NCI-H2227 treated with DMSO at 0.1 percent for 48 hours (cell line): ENCODE measurements at places on chromosomes 6 and 20.
A peak's percentile ranks its signal among the peaks of the same experiment; 100 is the strongest.

DNA sequence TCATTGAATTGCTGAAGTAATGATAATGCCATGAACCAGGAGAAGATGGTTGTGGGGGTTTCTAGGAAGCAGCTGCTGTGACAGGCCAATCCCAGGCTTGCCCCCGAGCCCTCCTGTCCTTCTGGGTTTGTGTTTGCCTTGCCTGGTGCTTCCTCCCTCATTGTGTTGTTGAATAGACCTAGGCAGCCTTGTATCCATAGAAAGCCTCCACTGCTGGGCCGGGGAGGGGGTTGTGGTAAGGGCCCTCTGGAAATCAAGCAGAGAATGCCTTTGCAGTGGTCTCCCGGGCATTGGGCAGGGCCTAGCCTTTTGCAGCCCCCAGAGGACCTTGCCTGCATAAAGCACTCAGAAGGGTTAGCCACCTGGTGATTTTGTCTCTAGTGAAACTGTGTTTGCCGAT lies 69.3 kb downstream of the CDS2 start:
- no peak for DNase-seq

DNA sequence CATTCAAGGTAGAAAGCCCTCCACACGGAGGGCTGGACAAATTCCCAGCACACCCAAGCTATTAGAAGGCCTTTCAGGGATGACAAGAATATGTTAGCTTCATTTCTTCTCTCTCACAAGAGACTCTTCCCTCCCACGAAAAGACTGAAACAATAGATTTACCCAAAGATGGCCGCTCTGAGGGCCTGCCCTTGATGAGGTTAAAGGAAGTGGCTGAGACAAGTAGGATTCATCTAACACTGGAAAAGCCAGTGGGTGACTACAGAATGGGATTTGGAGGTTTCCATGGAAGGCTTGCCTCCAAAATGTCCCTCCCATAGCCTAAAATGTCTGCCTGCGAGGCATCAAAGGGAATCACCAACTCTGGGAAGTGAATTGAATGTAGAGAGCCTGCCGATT lies 277.6 kb downstream of the CLIC5 start:
- no peak for DNase-seq

GRCh38 chr6:167472880-167473279 lies 148.0 kb downstream of the TTLL2 start:
- DNase-seq = no peak

DNA sequence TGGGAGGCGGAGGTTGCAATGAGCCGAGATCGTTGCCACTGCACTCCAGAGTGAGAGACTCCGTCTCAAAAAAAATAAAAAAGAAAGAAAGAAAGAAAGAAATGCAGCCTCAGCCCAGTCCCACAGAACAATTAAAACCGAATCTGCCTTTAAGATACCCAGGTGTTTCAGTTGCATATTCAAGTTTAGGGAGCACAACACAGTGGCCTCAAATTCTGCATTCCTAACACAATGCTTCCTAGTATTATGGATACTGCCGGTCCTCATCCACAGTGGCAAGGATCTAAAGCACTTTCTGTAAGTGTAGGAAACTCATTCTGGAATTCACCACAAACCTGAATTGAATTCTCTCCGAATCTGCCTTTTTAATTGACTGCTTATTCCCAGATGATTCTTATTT lies 80.5 kb downstream of the TNFRSF21 start:
- no peak for DNase-seq

GRCh38 chr6:161163466-161164181 lies 110.2 kb downstream of the AGPAT4 start:
- DNase-seq = no peak

- no peak for DNase-seq
Measured at GRCh38 chr20:40980828-40981310, 47.8 kb upstream of the TOP1 start.

DNA sequence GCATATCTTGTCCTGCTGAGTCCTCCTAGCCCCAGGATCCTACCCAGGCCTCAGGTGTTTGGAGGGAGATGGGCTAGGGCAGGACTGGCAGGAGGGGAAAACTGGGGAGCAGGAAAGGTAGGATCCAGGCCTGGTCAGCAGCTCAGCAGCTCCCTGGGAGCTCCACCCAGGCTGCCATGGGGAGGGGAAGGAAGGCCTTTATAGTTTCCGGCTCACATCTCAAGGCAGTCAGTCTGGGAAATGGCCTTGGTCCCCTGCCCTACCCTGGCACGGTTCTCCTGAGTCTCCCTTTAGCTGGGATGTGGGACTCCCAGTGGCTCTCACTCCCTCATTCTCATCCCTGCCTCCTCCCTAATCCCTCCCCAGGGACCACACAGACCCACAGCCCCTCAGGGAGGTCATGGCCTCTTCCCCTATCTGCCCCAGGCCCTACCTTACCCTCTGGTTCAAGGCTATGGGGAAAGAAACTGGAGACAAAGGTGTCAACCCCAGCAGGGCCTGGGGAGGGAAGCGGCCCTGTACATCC lies 1.6 kb downstream of the SLC44A4 start:
- no peak for DNase-seq

GRCh38 chr6:149766156-149766769 lies 16.7 kb downstream of the PCMT1 start:
- DNase-seq = no peak

DNA sequence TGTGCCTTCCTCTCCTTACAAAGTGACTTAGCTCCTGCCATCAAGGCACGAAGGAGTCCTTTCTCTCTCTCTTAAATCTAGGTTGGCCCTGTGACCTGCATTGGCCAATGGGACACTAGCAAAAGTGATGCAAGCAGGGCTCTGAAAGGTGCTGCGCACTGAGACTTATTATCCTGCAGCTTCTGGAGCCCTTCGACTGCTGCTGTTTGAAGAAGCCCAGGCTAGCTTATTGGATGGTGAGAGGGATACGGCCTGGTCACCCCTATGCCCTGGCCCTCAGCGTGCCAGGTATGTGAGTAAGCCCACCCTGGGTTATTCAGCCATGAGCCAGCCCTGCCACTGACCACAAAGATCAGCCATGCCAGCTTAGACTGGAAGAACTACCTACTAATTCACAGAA lies 74.5 kb upstream of the GGTLC1 start:
- DNase-seq = no peak

DNA sequence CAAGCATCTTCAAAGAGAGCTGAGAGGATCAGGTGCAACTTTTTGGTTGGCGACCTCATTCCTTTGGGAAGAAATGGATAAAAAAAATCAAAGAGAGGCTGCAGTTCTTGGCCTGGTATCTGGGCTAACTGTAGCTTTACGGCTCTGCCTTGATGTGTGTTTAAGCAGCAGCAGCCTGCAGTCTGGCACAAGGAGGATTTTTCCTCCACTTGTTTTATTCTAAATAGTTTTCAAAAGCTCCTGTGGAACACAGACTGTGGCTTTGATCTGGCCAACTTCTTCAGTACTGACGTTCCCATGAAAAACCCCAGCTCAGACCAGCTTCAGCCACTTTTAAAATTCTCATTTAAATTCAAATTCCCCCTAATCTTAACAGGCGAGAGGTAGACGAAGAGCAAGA lies 137.3 kb downstream of the HDGFL1 start:
- no peak for DNase-seq

- DNase-seq = no peak
Measured at GRCh38 chr6:149357726-149358538, 40.4 kb downstream of the TAB2 start.

- no peak for DNase-seq
Measured at GRCh38 chr20:61611401-61612180, 359.5 kb downstream of the CDH4 start.

- DNase-seq = no peak
Measured at GRCh38 chr6:90411292-90411781, 114.7 kb upstream of the BACH2 start.

GRCh38 chr6:88989215-88989614 lies 25.8 kb upstream of the RNGTT start:
- peak; percentile 19 for DNase-seq

- DNase-seq = no peak
Measured at GRCh38 chr20:55258559-55258958, 746.8 kb downstream of the CBLN4 start.

GRCh38 chr6:163507965-163508364 lies 93.4 kb downstream of the QKI start:
- DNase-seq = no peak

GRCh38 chr6:135583256-135583761 lies 85.8 kb upstream of the AHI1 start:
- no peak for DNase-seq

GRCh38 chr20:62119115-62119514 lies 3.2 kb upstream of the LSM14B start:
- no peak for DNase-seq

- no peak for DNase-seq
Measured at GRCh38 chr20:32681175-32682084, 7.7 kb upstream of the C20orf203 start.

DNA sequence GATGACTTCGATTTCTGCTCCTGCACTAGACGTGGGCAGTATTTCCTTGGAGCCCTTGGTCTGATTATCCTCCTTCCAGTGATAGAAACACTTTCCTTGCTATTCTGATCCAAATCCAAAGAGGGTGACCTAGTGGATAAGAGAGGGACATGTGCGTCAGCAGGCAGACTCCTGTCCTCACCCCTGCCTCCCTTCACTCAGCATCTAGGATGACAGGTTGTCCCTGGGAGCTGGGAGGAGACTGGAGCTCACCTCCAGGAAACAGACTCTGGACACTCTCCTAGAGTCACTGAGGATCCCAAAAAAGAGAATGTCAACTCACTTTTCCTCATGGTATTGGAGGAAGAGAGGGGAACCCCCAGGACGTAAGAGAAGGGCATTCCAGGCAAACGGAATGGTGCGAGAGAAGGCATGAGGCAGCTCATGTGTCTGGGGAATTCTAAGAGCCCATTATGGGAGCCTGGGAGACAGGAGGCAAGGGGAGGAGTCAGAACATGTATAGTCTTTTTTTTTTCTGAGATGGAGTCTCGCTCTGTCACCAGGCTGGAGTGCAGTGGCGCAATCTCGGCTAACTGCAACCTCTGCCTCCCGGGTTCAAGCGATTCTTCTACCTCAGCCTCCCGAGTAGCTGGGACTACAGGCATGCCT lies 2.2 kb downstream of the C20orf173 start:
- no peak for DNase-seq

DNA sequence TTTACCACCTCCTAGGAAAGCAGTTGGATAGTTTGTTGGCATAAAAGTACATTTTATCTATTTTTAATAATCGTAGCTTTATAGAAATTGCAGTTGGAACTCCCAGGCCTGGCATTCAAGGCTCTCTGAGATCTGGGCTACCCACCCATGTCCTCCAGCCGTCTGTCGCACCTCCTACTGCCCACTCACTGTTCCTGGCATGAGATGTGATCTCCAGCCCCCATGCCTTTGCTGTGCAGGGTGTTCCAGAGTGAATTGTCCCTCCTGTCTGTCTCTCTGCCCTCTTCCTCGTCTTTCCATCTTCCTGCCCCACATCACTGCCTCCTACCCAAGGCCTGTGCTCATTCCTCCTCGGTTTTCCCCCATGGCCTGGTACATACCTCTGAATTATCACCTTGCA lies 50.7 kb downstream of the PTPN1 start:
- no peak for DNase-seq

GRCh38 chr20:34871966-34872621 lies 562 bp downstream of the GGT7 start:
- DNase-seq = no peak
